Calu3 (cell line): ENCODE measurements at places on chromosomes 4 and X. TPM values are rescaled to one million over a fixed set of nuclear protein-coding genes. Genes with fewer than 3 reads are reported as not detected.

GRCh38 chrX:135974279-135974856 is 580 bp upstream of the MMGT1 start:
- no peak overlapping the region for H3K27ac ChIP-seq
- peaks cover 11% of the 10 kb centered on the region for H3K4me1 ChIP-seq
- peak; percentile 58 for DNase-seq
- peaks cover 19% of the 10 kb centered on the region for H3K36me3 ChIP-seq
- peak overlapping the region; percentile 41 for H3K4me3 ChIP-seq

NAP1L5 gene
- not detected in 2 replicates for total RNA-seq

GRCh38 chrX:1903236-1903935 is 288.5 kb downstream of the ASMT start:
- H3K36me3 ChIP-seq: no peaks in the 10 kb centered on the region
- H3K27ac ChIP-seq: no peak overlapping the region
- DNase-seq: no peak

- DNase-seq: no peak
- no peaks in the 10 kb centered on the region for H3K4me1 ChIP-seq
- H3K27me3 ChIP-seq: peaks cover 14% of the 10 kb centered on the region
- H3K27ac ChIP-seq: no peak overlapping the region
- no peaks in the 10 kb centered on the region for H3K36me3 ChIP-seq
Measured at GRCh38 chr4:140556372-140557085, 12.2 kb downstream of the UCP1 start.

- H3K27me3 ChIP-seq: no peaks in the 10 kb centered on the region
- H3K36me3 ChIP-seq: no peaks in the 10 kb centered on the region
- no peak for DNase-seq
- peaks cover 11% of the 10 kb centered on the region for H3K4me1 ChIP-seq
Measured at GRCh38 chrX:104137496-104137895, 19.3 kb downstream of the SLC25A53 start.

DNA sequence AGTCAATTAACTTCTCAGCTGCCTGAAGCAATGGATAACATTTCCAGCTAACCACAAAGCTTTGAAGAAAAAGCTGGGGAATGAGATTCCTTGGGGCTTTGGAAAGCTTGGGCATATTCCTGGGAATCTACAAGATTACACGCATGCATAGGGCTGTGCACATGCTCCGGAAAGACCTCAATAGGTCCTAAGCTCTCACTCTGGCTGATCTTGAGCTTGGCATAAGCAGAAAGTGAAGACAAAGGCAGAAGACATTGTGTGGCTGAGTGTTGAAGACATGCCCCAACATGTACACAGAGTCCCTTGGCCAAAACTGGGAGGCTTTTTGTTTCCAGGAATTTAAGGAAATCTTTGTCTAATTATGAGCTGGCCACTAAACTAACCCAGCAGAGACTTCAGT is 31.2 kb downstream of the ATG4A start:
- H3K4me1 ChIP-seq: no peaks in the 10 kb centered on the region
- H3K4me3 ChIP-seq: no peak overlapping the region
- no peaks in the 10 kb centered on the region for H3K36me3 ChIP-seq
- H3K27me3 ChIP-seq: no peaks in the 10 kb centered on the region
- DNase-seq: no peak

- H3K4me1 ChIP-seq: no peaks in the 10 kb centered on the region
- no peak for DNase-seq
- no peaks in the 10 kb centered on the region for H3K36me3 ChIP-seq
- H3K27me3 ChIP-seq: peaks cover 82% of the 10 kb centered on the region
Measured at GRCh38 chrX:153829549-153829798, 870 bp downstream of the PDZD4 start.

DNA sequence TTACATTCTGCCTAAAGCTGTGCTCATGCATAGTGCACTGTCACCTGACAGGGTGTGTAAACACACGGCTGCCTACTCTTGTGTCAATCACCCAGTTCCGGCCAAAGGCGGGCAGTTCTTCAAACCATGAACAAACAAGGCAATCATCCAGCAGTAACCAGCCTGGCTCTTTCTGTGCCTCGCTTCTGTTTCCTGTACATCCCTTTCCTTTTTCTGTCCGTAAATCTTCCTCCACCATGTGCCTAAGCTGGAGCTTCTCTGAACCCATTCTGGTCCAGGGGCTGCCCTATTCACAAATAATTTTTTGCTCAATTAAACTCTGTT is 60.8 kb upstream of the CBR4 start:
- H3K27me3 ChIP-seq: no peaks in the 10 kb centered on the region
- DNase-seq: peak; percentile 56
- peaks cover 29% of the 10 kb centered on the region for H3K36me3 ChIP-seq
- peak overlapping the region; percentile 97 for H3K27ac ChIP-seq

- peak overlapping the region; percentile 89 for H3K27ac ChIP-seq
- DNase-seq: no peak
- peak overlapping the region; percentile 72 for H3K4me3 ChIP-seq
- peaks cover 27% of the 10 kb centered on the region for H3K36me3 ChIP-seq
- peaks cover 30% of the 10 kb centered on the region for H3K4me1 ChIP-seq
- no peaks in the 10 kb centered on the region for H3K27me3 ChIP-seq
Measured at GRCh38 chrX:49054073-49054762, 4.6 kb upstream of the CCDC120 start.

BMX gene
- total RNA-seq: not detected in 2 replicates

DNA sequence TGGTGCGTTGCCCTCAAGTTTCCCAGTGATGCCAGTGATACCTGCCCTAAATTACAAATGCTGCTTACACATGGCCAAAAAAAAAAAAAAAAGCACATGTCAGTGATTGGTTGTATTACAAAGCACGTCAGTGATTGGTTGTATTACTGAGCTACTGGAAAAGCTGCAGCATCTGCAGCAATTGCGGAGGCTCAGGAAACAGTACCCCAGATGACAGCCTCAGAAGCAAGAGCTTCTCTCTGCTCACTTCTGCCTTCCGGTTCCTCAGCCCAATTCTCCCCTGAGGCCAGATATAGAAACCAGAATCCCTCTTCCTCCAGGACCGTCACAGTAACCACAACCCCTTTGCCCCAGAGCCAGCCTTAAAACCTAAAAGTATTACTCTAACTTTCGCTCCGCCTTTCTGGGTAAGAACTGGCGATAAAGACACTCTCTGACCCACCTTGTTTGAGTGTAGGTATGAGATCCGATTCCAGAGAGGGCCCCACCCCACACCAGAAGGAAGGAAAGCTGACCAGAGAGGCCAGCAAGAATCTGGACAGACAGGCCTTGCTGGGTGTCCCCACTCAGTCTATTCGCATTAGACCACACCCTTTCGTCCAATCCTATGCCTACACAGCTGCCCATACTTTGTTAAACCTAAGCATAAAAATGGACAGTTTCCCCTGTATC is 85.0 kb upstream of the SORBS2 start:
- peak overlapping the region; percentile 72 for H3K4me3 ChIP-seq
- H3K4me1 ChIP-seq: peaks cover 37% of the 10 kb centered on the region
- H3K36me3 ChIP-seq: peaks cover 5% of the 10 kb centered on the region
- no peaks in the 10 kb centered on the region for H3K27me3 ChIP-seq
- peak overlapping the region; percentile 96 for H3K27ac ChIP-seq

TLR1 gene
- total RNA-seq: 1.1 and 1.3 TPM in 2 replicates

- no peak for DNase-seq
- H3K27me3 ChIP-seq: no peaks in the 10 kb centered on the region
- peak overlapping the region; percentile 82 for H3K27ac ChIP-seq
- peaks cover 55% of the 10 kb centered on the region for H3K36me3 ChIP-seq
- peak overlapping the region; percentile 80 for H3K4me3 ChIP-seq
Measured at GRCh38 chrX:154490021-154490413, 412 bp downstream of the SLC10A3 start.

- no peak for DNase-seq
- H3K4me3 ChIP-seq: no peak overlapping the region
- no peak overlapping the region for H3K27ac ChIP-seq
- H3K4me1 ChIP-seq: no peaks in the 10 kb centered on the region
- H3K27me3 ChIP-seq: no peaks in the 10 kb centered on the region
Measured at GRCh38 chr4:5845035-5845905, 47.6 kb downstream of the CRMP1 start.

MSANTD1 gene
- total RNA-seq: 1.4 and 1.6 TPM in 2 replicates

CT45A2 gene
- total RNA-seq: not detected in 2 replicates

- H3K4me1 ChIP-seq: no peaks in the 10 kb centered on the region
- no peaks in the 10 kb centered on the region for H3K27me3 ChIP-seq
- H3K36me3 ChIP-seq: no peaks in the 10 kb centered on the region
- no peak for DNase-seq
- no peak overlapping the region for H3K27ac ChIP-seq
- H3K4me3 ChIP-seq: no peak overlapping the region
Measured at GRCh38 chr4:24671849-24672248, 87.5 kb upstream of the DHX15 start.

ENPEP gene
- total RNA-seq: not detected in 2 replicates

GRCh38 chr4:48270523-48270897 is 872 bp upstream of the TEC start:
- peaks cover 13% of the 10 kb centered on the region for H3K4me1 ChIP-seq
- H3K27me3 ChIP-seq: no peaks in the 10 kb centered on the region
- H3K4me3 ChIP-seq: peak overlapping the region; percentile 81
- H3K27ac ChIP-seq: peak overlapping the region; percentile 66

CTSO gene
- total RNA-seq: 7.3 and 9.1 TPM in 2 replicates

DNA sequence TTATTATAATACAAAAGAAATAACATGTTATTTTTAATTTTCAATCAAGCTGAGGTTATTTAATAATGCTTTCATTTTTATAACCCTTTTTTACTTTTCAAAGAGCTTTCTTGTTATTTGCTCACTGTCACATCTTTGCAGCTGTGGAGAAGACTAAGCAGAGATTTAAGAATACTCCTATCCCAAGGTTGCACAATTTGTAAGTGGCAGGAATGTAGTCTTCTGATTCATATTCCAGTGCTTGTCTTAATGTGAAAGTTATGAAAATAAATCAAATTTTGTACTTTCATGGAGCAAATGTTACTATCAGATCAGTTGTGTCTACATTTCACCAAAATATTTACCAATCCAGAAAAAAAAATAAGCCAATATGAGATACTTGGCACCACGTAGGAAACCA is 86.6 kb downstream of the DDIT4L start:
- DNase-seq: no peak
- H3K36me3 ChIP-seq: no peaks in the 10 kb centered on the region
- peaks cover 7% of the 10 kb centered on the region for H3K4me1 ChIP-seq
- H3K27ac ChIP-seq: no peak overlapping the region
- H3K27me3 ChIP-seq: no peaks in the 10 kb centered on the region

- H3K4me1 ChIP-seq: no peaks in the 10 kb centered on the region
- H3K36me3 ChIP-seq: no peaks in the 10 kb centered on the region
- H3K27ac ChIP-seq: no peak overlapping the region
- H3K27me3 ChIP-seq: no peaks in the 10 kb centered on the region
- no peak for DNase-seq
Measured at GRCh38 chr4:55578341-55579010, 13.6 kb downstream of the PDCL2 start.

- no peaks in the 10 kb centered on the region for H3K4me1 ChIP-seq
- DNase-seq: no peak
- no peak overlapping the region for H3K4me3 ChIP-seq
- H3K27ac ChIP-seq: no peak overlapping the region
- H3K27me3 ChIP-seq: no peaks in the 10 kb centered on the region
Measured at GRCh38 chrX:70009970-70010369, 39.8 kb downstream of the AWAT2 start.

DNA sequence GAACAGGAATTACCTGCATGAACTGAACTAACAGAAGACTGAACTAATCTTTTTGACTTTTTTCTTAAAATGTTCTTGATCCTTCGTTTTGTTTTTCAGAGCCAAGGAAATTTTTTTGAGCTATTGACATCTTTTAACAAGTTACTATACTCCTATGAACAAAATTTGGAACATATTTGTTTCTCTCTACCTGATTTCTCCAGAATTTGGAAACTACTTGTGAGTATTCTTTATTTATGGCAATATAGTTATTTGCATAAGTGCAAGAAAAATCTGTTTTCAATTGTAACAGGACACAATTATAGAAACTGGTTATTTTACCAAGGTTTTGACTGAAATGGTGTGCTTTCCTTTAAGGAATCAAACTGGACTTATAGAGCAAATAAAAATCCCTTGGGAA is 89.5 kb upstream of the HPGD start:
- no peak for DNase-seq
- H3K4me3 ChIP-seq: no peak overlapping the region

DNA sequence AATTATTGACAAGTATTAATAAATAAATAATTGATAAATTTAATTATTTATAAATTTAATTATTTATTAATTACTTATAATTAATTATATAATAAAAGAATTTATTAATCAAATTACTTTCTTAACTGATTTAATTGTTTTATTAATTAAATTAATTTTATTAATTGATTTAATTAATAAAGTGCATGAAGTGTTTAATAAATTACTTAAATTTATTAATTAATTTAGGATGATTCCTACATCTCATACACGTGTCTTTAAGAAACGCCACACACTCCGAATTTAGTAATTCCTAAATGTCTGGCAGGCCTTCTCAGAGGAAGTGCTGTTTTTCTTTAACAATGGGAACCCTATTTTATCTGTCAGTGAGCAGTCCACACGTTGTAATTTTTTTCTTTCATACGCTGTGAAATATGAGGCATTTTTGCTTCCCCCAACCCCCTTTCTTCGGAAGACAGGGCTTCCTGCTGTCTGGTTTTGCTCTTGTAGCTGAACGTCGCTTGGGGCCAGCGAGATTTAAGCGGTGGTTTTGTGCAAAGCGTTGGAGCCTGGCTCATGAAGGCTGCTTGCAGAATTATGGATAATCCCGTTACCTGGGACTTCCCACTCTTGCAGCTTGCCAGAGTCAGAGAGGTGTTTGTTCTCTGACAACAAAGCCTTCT is 46.8 kb downstream of the CRLF2 start:
- no peaks in the 10 kb centered on the region for H3K4me1 ChIP-seq
- no peak overlapping the region for H3K27ac ChIP-seq
- no peaks in the 10 kb centered on the region for H3K27me3 ChIP-seq

- DNase-seq: no peak
- H3K36me3 ChIP-seq: no peaks in the 10 kb centered on the region
- no peak overlapping the region for H3K27ac ChIP-seq
- H3K27me3 ChIP-seq: no peaks in the 10 kb centered on the region
- no peak overlapping the region for H3K4me3 ChIP-seq
Measured at GRCh38 chrX:29902004-29902403, 313.4 kb upstream of the MAGEB2 start.

DKK2 gene
- not detected in 2 replicates for total RNA-seq

- H3K27ac ChIP-seq: no peak overlapping the region
- H3K4me1 ChIP-seq: peaks cover 8% of the 10 kb centered on the region
- no peak for DNase-seq
- no peaks in the 10 kb centered on the region for H3K36me3 ChIP-seq
Measured at GRCh38 chrX:97882306-97882705, 998.6 kb downstream of the RPA4 start.

SPANXB1 gene
- total RNA-seq: not detected in 2 replicates

FGA gene
- 0.34 TPM in 1 of 2 replicates, not detected in the other for total RNA-seq

GRCh38 chrX:17414839-17415238 is 39.8 kb downstream of the NHS start:
- H3K4me1 ChIP-seq: peaks cover 48% of the 10 kb centered on the region
- peak overlapping the region; percentile 17 for H3K4me3 ChIP-seq
- no peaks in the 10 kb centered on the region for H3K27me3 ChIP-seq
- peak overlapping the region; percentile 34 for H3K27ac ChIP-seq
- DNase-seq: peak; percentile 45
- peaks cover 14% of the 10 kb centered on the region for H3K36me3 ChIP-seq

DNA sequence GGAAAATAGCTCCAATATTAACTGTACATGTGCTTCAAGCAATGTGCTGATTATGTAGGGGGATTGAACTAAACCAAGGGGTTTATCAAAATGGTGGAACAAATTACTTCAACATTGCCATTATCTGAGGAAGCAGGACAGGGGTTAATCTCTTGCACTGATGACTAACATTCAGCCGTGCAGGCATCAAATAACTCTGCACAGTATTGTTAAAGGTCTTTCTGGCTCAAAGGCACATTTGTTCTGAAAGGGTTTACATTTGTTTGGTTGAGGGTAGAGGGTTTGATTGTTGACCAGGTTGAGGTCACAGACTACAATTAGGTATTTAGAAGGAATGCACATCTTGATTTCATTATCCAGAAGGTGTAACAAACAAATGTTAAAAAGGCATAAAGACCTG is 32.2 kb upstream of the CCSER1 start:
- peaks cover 9% of the 10 kb centered on the region for H3K4me1 ChIP-seq
- no peaks in the 10 kb centered on the region for H3K36me3 ChIP-seq
- H3K4me3 ChIP-seq: no peak overlapping the region
- no peaks in the 10 kb centered on the region for H3K27me3 ChIP-seq
- no peak overlapping the region for H3K27ac ChIP-seq
